ENCODE measurements at places on chromosomes 5 and 9. TPM values are rescaled to one million over a fixed set of nuclear protein-coding genes. Genes with fewer than 3 reads are reported as not detected.

DNA sequence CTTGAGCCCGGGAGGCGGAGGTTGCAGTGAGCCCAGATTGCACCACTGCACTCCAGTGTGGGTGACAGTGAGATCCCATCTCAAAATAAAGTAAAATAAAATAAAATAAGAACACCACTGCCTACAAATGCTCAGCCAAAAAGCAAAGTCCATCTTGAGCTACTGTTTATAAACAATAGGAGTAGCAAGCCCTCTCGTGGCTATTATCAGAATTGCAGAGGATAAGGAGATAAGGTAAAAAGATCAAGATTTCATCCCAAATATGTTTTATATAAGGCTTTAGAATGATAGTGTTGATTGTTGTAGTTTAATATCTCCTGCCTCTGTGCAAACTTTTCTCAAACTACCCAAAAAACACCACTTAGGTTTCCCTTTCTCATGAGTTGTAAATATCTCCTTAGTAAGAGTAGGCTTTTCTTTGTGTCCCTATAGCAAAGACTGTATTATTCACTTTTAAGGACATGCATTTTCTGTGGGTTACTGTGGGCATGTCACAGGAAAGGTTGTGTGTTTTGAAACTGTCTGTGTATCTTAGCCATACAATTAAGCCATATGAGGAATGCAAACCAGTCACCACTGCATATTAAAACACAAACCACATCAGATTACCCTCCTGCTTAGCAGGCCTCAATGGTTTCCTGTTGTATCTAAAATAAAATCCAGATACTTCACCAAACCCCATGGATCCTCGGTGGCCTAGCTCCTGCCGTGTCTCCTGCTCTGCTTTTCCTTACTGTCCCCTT is 31.8 kb upstream of the CKS2 start:
- DNase-seq, result peak; percentile 55

Gene UNC13B
- 27.3 TPM for polyA plus RNA-seq

- no peak for DNase-seq
Measured at GRCh38 chr5:44646016-44646415, 162.7 kb upstream of the MRPS30 start.

- no peak for DNase-seq
Measured at GRCh38 chr5:107289030-107289714, 381.6 kb downstream of the EFNA5 start.

Gene RMRP
- 359 TPM for polyA plus RNA-seq

DNA sequence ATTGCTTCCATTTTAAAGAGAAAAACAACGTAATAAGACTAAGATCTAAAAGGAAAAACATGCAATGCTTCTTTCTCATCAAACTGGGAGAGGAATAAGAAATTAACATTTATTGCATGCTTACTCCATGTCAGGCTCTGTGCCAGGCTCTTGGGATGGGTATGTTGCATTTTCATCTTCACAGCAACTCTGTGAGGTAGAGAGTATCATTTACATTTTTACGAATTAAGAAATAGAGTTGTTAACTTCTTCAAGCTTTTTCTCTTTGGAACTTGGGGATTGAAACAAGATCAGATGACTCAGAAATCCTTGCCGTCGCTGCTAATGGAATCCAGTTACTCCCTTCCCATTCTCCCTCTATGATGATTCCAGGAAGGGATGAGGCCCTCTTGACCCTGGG is 39.5 kb downstream of the PDE8B start:
- DNase-seq, result no peak

GRCh38 chr9:7316166-7316795 is 483.3 kb downstream of the DMAC1 start:
- DNase-seq, result no peak

DNA sequence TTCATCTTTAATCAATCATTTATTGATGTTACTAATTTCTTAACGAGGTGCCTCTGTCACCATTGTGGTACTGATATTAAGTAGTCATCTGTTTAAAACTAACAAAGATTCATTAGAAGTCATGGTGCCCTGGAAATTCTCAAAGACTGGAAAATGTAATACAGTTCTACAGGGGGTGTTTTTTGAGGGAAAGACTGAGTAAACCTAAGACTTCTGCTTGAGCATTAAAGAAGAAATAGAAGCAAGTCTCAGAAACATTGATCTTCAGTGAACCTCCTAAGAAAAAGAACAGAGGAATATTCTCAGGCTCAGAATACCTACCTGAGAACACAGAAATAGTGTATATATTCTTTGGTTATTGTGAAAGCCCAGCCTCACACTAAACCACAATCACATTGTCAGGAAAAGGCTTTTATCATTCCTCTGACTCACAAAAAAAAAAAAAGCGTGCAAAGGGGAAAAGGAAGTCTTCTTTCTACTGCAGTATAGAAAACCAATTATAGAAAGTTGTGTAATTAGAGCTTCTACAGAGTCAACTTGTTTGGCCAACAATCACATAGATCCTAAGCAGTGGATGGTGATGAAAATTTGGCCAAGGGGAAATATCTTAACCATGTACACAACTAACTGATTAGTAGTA is 60.8 kb downstream of the HINT1 start:
- no peak for DNase-seq

GRCh38 chr5:93250424-93250823 is 330.6 kb downstream of the NR2F1-AS1 start:
- DNase-seq, result peak; percentile 63

Gene RGS7BP
- 0.43 TPM for polyA plus RNA-seq

DNA sequence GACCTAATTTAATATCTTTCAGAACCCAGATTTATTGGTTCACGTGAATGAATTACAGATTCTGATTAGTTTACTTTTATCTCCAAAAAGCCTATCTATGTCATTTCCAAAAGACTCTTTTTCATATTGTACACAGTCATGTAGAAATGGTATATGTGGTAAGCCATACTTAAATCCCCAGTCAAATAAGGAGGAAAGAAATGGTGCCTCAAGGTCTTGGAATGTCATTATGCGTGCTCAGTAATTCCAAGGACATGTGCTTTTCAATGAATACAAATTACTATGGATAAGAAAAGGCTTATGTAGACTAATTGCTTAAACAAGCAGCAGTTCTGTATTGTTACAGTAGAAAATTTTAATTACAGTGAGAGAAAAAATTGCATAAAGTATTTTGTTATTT is 64.1 kb upstream of the TYRP1 start:
- DNase-seq, result no peak

Gene IFNA2
- not detected for polyA plus RNA-seq

- no peak for DNase-seq
Measured at GRCh38 chr9:9563817-9564216, 1049.0 kb downstream of the PTPRD start.

GRCh38 chr5:81242906-81243436 is 9.8 kb downstream of the CKMT2 start:
- DNase-seq, result no peak

Gene SLC36A2
- polyA plus RNA-seq, result not detected

GRCh38 chr9:28136113-28136512 is 562.8 kb upstream of the C9orf72 start:
- DNase-seq, result no peak

DNA sequence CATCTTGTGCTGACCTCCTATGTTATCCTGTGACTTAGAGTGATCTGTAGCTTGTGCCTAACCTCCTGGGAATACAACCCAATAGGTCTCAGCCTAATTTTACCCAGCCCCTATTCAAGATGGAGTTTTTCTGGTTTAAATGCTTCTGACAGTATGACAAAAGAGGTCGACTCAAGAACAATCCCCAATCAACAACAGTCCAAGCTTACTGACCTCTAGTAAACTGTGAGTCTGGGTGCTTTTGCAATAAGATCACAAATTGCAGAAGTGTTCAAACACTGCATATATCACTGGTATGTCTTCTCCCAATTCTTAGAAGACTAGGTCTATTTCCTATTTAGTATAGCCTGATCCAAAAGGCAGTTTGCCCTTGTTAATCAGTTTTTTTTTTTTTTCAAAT is 323.5 kb upstream of the PTGER4 start:
- no peak for DNase-seq

Gene LRRC26
- polyA plus RNA-seq, result not detected

Gene INVS
- 6.7 TPM for polyA plus RNA-seq

DNA sequence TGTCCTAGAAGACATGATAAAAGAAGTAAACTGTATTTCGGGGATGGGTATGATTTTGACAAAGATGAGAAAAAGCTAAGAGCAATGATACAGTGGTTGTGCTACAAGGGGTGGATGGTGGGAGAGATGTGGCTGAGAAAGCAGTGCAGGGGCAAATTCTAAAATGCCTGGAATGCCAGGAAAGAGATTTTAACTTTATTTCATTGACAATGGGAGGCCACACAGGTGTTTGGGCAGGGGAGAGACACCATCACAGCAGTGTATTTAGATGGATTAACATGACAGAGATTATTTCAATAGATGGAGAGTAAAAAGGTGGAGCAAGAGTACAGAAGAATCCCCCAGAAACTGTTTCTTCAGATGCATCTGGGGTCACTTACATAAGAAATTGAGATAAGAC is 71.2 kb downstream of the MAMDC2 start:
- no peak for DNase-seq

- no peak for DNase-seq
Measured at GRCh38 chr9:121133104-121133816, 58.5 kb downstream of the CNTRL start.

Gene ZNF658
- 0.76 TPM for polyA plus RNA-seq

DNA sequence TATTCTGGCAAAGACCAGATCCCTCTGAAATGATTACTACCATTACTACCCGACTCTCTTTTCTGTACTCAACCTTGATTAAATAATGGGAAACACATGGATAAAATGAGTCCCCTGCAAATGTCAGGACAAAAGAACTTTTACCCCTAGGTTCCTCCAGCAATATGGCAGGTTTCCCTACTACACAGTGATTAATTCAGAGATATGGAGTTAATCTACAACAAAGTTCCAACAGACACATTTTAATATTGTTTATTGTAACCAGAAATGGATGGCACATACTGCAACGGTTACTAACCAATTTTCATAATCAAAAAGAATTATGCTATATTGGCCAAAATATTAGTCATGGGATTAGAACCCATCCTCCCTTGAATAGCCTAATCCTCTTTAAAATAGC is 294.8 kb downstream of the ATPSCKMT start:
- no peak for DNase-seq

GRCh38 chr5:133307275-133307674 is 255.5 kb downstream of the HSPA4 start:
- no peak for DNase-seq

DNA sequence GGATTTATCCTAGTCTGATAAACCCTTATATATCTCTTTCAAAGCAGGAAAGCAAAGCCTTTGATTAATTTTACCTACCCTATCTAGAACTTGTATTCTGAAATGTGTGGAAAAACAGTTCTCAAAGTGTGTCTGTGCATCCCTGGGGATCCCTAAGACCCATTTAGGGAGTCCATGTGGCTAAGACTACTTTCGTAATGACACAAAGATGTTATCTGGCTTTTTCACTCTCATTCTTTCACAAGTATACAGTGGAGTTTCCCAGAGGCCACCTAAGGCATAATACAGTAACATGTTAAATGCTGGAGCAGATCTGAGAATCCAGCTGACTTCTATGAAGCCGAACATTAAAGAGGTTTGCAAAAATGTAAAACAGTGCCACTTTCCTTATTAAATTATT is 54.3 kb upstream of the TNFSF15 start:
- no peak for DNase-seq

- DNase-seq, result no peak
Measured at GRCh38 chr5:83723031-83723430, 2.4 kb upstream of the HAPLN1 start.

DNA sequence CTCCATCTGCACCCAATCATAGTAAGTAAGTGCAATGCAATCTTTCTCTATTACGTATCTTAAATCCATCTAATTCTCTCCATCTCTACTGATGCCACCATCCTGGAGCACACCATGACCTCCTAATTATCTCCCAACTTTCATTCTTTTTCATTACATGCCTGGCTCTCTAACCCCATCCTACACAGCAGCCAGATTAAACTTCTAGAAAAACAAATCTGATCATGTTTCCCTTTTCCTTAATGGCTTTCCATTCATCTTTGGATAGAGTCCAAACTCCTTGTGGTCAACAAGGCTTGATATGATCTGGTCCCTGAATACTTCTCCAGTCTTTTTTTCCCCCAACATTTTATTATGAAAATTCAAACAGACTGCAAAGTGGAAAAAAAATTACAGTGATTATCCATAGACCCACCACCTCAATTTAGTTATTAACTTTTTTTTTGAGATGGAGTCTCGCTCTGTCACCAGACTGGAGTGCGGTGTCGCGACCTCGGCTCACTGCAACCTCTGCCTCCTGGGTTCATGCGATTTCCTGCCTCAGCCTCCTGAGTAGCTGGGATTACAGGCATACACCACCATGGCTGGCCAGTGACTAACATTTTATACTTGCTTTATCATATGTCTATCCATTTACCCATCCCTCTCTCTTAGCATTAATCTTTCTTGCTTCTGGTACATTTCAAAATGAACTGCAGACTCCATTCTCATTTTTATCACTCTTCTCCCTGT is 5.2 kb downstream of the PPP2R2B start:
- DNase-seq, result no peak

Gene ADAMTS6
- 16.2 TPM for polyA plus RNA-seq

Gene ZNF474
- 0.03 TPM for polyA plus RNA-seq

Gene PLPP1
- 25.9 TPM for polyA plus RNA-seq

DNA sequence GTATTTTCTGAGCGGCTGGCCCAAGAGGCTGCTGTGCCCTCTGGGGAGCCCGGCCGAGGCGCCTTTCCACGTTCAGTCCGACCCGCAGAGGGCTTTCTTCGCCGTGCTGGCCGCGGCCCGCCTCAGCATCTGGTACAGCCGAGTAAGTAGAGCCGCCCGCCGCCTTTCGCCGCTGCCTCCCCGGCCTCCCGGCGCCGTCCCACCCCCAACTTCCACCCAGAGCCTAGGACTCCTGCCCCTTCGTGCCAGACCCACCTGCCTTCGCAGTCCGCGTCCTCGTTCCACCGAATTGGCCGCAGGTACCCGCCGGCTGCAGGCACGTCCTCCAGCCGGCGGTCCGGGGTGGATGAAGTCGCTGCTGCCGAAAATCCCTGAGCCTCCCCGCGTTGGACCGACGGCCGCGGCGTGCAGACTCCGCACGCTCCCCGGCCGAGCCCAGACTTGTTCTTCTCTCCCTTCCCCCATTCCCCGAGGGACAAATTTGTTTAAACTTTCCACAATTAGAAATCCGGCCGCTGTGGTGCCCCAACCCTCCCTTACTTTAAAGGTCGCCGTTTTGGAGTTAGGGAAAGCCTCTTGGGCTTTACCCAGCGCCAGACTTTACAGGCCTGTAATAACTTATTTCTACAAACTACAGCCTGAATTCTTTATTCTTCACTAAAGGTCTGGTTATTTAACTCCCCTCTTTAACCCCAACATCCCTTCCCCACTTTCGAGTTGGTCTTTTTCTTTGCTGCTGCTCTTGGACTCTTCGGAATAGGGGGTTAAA is 589 bp downstream of the RIC1 start:
- peak; percentile 59 for DNase-seq

- DNase-seq, result no peak
Measured at GRCh38 chr9:124782661-124783574, 6.0 kb downstream of the OLFML2A start.
